ENCODE measurements at places on chromosomes 6 and 20. TPM values are rescaled to one million over a fixed set of nuclear protein-coding genes. Genes with fewer than 3 reads are reported as not detected.

The TMEM14A gene
- total RNA-seq, result 21.4 TPM

The PLN gene
- 89.3 TPM for total RNA-seq

The SYCP2L gene
- 0.26 TPM for total RNA-seq

The PEX6 gene
- 23.0 TPM for total RNA-seq

The TUBB2B gene
- 2.8 TPM for total RNA-seq

The PDE10A gene
- total RNA-seq, result 47.0 TPM

The HCRTR2 gene
- not detected for total RNA-seq

The BICRAL gene
- total RNA-seq, result 25.1 TPM

The ADGRF5 gene
- total RNA-seq, result 25.9 TPM

The CALHM6 gene
- 2.2 TPM for total RNA-seq

The RHAG gene
- total RNA-seq, result not detected

The MUCL3 gene
- not detected for total RNA-seq

The TSPO2 gene
- not detected for total RNA-seq

The IRF4 gene
- 12.1 TPM for total RNA-seq

The EBF4 gene
- 30.3 TPM for total RNA-seq

The ZSWIM3 gene
- total RNA-seq, result 4.1 TPM

The NKAIN2 gene
- 0.73 TPM for total RNA-seq

The RIMS1 gene
- 5.2 TPM for total RNA-seq

The CASS4 gene
- total RNA-seq, result 0.91 TPM

The LGSN gene
- not detected for total RNA-seq
